ENCODE measurements at places on chromosomes 6 and 20. TPM values are rescaled to one million over a fixed set of nuclear protein-coding genes. Genes with fewer than 3 reads are reported as not detected.

COL10A1 gene
- total RNA-seq = not detected

BMP2 gene
- 9.8 TPM for total RNA-seq

HNF4A gene
- total RNA-seq = 70.7 TPM

VWA7 gene
- 5.6 TPM for total RNA-seq

ZBTB46 gene
- 3.3 TPM for total RNA-seq

MYBL2 gene
- 108 TPM for total RNA-seq

BEND3 gene
- 9.3 TPM for total RNA-seq

CDC40 gene
- 7.3 TPM for total RNA-seq

CALHM6 gene
- total RNA-seq = not detected

C20orf202 gene
- not detected for total RNA-seq

OR12D3 gene
- not detected for total RNA-seq

MUC22 gene
- total RNA-seq = not detected

MCCD1 gene
- total RNA-seq = not detected

SNTA1 gene
- total RNA-seq = 1.2 TPM

BRD2 gene
- total RNA-seq = 147 TPM

LBP gene
- total RNA-seq = 0.28 TPM

CRISP1 gene
- total RNA-seq = not detected

GRCh38 chr6:21749754-21750153 is 156.2 kb downstream of the SOX4 start:
- DNase-seq = no peak

- no peak for DNase-seq
Measured at GRCh38 chr20:36845288-36845971, 30.5 kb upstream of the TLDC2 start.

- no peak for DNase-seq
Measured at GRCh38 chr6:35247642-35248231, 11.8 kb upstream of the ZNF76 start.

- no peak for DNase-seq
Measured at GRCh38 chr6:169427856-169428255, 174.2 kb upstream of the THBS2 start.

GRCh38 chr6:33856655-33857054 is 52.9 kb upstream of the MLN start:
- no peak for DNase-seq

DNA sequence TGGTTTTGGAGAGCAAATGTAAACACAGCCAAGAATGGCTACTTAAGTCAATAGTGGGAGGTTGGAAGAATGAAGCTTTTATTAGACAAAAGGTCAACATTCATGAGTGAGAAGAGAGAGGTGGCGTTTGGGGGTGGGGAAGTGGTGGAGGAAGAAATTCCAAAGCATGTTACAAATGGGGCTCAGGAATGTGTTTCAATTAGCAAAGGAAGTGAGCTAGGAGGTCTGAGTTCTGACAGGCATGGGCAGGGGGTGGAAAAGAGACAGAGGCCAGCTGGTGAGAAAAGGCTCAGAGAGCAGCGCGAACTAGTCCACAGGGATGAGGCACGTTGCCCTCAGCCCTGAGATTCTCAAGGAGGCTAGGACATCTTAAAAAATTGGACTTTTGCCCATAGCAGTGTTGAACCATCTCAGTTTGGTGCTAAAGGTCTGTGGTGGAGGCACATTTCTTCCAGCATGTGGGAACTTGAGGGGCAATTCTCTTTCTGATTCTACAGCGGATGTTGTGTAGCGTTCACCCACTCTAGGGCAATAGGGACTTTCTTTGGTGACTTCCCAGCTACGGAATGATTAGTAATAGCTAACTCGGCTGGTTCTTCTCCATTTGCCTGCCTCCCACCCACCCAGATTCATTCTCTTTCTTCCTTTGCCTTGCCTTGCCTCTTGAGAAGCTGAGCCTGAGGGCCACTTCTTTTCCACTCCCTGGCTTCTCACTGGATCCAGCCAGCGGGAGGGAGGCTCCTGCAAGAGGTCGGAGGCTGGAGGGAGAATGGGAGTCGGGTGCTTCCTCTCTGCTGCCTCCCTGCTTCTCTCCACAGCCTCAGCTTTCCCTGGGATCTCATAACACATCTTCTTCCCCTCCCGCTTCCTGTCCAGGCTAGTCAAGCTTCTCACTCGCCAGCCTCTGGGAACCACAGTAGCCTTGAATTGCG is 45.1 kb upstream of the NEDD9 start:
- peak; percentile 87 for DNase-seq

GRCh38 chr20:1912646-1913045 is 17.4 kb downstream of the SIRPA start:
- DNase-seq = no peak

GRCh38 chr6:79733388-79733787 is 102.3 kb downstream of the SH3BGRL2 start:
- no peak for DNase-seq

- no peak for DNase-seq
Measured at GRCh38 chr20:47885909-47886453, 100.7 kb upstream of the SULF2 start.

DNA sequence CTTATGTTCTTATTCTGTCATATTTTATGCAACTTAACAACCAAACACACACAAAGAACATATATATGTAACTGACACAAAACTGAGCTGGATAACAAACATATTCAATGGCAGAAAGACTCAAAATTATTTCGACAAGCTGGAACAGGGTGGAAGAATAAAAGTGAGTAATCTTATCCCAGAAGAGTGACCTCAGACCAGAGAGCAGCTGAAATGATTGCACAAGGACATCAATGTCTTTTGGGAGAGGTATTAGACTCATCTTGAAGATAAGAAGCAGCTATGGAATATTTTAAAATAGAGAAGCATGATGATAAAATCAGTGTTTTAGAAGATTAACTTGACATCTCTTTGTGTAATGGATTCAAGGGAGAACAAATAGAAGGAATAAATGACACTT is 191.6 kb upstream of the PRDM1 start:
- no peak for DNase-seq

DNA sequence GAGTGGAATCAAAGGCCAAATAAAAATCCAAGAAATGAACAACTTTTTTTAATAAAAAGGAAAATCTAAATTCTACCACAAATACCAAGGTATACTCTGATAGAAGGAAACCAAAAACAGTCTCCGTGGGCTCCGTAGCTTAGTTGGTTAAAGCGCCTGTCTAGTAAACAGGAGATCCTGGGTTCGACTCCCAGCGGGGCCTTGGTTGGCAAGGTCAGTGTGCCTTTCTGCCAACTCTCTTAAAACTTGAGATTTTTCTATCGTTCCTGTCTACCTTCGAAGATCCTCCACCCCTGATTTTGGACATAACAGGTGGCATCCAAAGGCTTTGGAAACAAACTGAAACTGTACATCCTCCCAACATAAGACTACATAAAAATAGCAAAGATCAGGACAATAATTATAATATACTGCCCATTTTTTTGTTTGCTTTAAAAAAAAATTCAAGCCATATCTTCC is 197.9 kb downstream of the TRIM27 start:
- DNase-seq = no peak

DNA sequence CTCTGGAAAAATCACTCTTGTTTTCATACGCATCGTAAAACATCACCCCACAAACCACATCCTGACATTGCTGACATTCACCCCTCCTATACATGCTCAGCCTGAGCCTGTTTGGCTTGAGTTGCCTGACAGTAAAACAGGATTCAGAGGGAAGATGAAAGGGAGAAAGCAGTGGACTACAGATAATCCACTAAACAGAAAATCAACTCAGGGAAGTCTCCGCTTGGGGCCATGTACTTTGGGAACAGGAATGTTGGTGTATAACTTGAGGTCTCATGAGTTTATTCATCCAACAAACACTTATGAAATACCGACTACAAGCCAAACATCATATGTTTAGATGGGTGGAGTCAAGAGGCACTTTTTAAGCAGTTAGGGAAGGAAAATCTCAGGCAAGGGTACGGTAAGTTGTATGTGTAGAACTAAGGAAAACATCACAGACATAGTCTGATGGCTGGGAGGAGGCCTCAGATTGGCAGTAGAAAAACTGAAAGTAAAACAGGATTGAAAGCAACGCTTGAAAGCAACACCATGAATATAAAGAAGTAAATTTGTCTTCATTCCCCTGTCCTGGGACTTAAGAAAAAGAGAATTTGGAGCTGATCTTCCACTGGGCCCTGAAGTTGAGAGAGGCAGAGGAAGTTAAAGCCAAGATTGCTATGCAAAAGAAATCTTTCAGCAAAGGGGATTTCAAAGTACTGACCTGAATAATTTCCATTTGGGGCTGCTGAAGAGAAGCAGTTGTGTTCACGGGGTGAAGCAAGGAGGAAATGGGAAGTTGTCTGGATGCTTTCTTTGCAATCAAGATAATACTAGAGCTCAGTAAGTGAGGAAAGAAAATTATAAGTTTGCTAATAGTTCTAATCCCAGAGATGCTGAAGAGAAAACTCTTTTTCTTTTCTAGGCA is 28.8 kb downstream of the PDE7B start:
- DNase-seq = peak; percentile 29

DNA sequence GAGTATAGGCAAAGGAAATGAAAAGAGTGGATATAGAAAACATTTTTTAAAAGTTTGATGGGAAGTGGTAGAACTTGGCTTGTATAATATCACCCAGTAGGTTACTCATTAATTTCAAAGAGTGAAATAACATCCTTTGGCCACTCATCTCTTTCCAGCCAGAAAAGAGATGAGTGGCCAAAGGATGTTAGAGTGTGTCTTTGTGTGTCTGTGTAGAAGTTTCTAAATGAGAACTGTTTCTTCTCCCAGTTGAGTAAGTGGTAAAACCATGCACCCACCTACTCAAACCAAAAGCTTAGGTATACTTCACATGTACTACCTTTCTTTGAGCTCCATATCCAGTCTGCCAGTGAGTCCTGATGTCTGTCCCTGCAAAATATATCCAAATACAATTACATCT is 47.7 kb upstream of the TMEM244 start:
- no peak for DNase-seq

DNA sequence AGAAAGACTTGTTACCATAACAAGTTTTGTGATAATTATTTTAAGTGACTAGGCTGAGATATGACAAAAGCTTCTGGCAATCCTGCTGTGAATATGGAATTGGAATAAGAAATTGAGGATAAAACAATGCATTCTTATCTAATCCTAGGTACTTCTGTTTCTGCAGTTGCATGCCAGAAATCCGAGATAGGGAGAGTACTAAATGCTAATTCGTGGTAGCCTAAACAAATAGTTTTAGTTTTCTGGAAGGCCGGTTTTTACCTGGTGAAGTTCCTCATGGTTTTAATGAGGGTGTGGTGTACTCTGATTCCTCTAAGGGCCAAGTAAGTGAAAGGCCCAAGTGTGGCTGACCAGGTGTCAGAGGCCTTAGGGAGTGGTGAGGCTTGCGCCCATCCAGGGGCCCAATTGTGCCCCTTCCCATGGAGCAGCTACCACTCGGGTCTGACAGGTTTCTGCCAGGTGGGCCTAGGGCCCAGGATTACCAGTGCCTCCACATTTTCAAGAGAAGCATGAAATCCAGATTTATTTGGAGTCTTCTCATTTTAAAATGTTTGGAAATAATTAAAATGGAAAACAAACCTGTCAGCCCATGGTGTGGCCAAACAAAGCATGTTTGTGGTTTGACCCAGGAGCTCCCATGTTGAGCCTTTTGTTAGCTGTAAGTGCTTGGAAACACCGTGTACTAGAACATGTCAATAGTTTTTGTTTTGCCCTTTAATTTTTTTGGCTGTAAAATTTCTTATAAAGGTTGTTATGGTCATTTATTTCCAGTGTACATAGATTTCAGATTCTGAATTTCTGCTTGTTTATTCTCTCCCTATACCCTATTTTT is 6.6 kb downstream of the PLCB4 start:
- DNase-seq = no peak

GRCh38 chr6:42933205-42933604 is 3.9 kb downstream of the CNPY3 start:
- no peak for DNase-seq

DNA sequence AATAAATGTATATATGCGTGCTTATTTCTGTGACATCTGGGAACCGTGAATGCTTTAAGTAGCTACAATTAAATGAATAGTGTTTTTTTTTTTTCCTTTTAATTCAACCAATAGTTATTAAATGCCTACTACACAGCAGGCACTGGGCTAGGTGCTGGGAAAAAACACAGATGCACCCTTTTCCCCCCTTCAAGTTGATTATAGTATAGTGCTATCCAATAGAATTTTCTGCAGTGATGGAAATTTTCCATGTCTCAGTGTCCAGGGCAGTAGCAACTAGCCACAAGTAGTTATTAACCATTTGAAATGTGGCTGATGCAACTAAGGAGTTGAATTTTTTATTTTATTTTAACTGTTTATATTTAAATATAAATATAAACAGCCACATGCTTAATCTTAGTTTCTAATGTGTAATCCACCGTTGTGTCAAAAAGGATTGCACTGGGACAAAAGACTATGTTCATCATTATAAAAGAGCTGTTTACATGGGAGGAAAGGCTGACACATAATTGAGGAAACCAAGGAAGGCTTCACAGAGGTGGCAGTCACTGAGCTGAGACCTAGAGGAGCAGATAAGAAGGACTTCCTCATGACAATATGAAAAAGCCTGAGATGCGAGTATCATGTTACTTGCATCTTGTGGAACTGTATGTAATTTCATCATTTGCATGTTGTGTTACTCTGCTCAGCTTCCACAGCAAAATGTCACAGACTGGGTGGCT is 261.2 kb upstream of the PLCB4 start:
- DNase-seq = no peak

- DNase-seq = no peak
Measured at GRCh38 chr6:142827369-142827768, 117.6 kb downstream of the HIVEP2 start.

DNA sequence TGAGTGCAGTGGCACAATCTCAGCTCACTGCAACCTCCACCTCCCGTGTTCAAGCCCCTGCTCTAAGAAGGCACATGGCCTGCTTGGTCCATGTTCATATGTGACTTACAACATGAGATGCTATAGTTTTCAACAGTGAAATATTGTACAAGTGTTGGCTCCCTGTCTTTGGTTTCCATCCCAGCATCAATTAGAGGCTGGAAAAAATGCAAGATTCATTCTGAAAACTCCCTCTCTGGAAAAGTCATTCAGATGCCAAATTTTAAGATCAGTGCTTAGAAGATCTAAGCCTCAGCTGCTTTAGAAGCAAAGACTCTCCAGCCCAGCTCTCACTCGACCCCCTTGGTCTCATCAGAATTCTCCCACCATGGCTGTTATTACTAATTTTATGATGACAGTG is 398.9 kb downstream of the KIF16B start:
- no peak for DNase-seq

DNA sequence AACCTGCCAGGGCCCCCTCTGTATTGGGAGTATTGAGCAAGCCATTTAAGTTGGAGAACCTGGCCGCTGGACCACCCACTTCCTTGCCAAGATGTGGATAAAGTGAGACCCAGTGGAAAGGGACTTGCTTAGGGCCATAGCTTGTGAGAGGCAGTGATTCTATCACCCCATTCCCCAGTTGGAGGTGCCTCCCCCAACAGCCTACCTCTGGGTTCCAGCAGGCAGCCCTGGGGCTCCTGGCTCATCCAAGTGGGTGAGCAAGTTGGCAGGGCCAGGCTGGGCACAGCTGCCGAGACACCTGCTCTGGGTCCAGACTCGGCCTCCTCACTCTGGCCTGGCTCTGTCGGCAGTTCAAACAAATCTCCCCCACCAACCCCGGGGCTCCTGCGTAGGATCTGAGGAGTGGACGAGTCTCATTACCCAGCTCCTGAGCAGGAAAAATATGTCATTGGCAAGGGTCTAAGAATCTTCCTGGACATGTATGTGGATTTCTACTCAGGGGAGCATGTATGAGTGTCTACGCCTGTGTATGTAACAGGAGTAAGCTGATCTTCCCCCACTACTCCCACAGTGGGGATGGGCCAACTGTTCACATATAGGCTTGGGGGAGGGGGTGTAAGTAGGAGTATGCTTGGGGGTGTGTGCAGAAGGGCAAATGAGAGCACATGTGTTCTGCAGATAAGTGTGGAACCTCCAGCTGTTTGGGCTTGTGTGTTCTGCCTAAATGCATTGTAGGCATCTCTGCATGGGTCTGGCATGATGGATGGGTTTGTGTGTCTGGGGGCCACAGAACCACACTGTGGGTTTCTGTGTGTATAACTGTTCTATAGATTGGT is 1.9 kb downstream of the ID1 start:
- no peak for DNase-seq

All from HT-29 (cell line).